ENCODE measurements at places on chromosomes 13 and 19.
A peak's percentile ranks its signal among the peaks of the same experiment; 100 is the strongest.

DNA sequence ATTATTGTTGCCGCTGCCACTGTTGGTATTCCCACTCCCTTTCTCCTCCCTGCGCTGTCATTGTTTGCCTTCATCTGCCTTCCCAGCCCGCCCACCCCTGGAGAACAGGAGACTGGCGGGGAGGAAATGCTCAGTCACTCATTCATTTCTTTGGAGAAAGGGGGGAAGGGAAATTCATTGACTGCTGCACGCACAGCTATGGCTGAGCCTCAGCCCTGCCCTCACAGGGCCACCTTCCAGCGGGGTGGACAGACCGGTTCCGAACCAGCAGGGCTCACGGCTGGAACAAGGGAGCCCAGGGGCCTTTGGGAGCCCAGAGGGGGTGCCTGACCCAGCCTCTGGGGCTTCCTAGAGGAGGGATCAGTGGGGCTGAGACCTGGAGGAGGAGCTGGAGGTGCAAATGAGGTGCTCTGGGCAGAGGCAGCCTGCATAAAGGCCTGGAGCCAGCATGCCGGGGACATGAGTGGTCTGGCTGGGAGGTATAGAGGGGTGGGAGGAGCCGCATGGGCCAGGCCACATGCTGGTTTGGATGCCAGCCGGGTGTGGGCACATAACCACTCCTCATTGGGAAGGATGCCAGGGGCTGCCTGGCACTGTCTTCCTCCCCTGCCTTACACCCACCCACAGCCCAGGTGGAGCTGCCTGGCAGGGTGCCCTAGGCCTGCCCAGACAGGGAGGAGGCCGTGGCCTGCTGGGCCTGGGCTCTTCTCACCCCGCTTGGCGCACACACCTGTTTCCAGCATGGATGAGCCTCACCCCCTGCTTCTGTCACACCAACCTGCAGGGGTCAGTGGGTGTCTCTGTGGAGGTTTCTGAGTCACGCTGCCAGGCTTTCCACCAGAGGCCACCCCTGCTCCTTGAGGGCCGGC lies 26.8 kb downstream of the PPP5C start:
- DNase-seq, result peak; percentile 96

- no peak for DNase-seq
Measured at GRCh38 chr13:21065686-21066085, 4.3 kb upstream of the LATS2 start.

- peak; percentile 13 for DNase-seq
Measured at GRCh38 chr13:38819053-38819452, 132.2 kb downstream of the FREM2 start.

DNA sequence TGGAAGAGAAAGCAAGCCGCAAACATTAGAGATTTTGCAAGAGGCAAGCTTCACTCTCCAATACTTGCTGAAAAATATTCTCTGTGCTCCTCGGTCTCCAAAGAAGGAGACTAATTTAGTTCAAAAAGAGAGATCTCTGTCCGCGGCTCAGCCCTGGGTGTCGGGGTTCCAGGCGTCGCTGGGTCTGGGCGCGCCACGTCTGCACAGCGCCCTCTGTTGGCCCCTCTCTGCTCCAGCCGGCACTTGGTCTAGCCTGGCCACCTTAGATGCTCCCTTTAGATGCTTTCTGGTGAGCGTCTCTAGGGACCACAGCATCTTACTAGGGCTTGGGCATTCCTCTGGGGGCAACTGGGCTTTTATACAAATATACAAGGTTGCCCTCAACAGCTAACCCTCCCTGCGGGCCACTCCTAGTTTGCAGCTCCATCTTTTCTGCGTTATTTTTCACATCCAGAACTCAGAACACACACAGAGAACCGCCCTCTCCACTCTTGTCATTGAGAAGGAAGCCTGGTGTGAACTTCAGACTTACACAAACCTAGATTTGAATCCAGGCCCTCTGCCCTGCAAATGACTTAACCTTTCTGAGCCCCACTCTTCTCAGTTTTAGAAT lies 78.3 kb downstream of the CYSLTR2 start:
- DNase-seq, result no peak

DNA sequence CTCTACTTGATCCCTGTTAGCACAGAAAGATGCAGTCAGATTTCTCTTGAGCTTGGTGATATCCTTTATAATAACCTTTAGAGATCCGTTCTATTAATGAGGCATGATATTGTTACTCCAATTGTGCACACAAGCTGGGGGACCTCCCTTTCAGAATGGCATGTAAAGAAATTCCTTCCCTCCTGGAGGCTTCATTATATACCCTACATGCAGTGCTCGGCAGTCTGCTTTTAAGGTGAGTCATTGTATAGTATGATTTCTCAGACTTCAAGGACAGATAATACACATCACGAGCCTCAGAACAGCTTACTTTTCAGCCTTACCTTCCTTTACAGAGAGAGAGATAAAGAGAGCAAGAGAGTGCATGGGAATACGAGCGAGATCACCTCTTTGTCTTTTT lies 261.3 kb downstream of the ATP8A2 start:
- no peak for DNase-seq

DNA sequence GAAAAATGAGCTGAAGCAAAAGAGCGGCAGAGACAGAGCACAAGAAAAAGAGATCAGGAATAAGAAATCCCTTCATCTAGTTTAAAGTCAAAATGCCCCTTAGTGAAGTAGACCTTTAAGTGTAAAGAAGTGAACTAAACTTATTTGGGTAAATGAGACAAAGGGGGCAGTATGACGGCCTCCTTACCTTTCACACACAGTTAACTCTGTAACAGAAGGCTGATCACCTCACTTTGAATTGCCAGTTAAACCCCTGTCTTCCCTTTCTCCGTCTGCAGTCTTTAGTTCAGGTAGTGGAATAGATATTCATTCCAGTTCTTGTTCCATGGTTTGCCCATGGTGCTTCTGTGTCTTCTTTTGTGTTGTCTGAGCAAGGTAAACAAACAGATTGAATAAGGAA lies 1029.8 kb downstream of the DIAPH3 start:
- no peak for DNase-seq

- no peak for DNase-seq
Measured at GRCh38 chr19:18626906-18627305, 9.9 kb upstream of the KLHL26 start.

DNA sequence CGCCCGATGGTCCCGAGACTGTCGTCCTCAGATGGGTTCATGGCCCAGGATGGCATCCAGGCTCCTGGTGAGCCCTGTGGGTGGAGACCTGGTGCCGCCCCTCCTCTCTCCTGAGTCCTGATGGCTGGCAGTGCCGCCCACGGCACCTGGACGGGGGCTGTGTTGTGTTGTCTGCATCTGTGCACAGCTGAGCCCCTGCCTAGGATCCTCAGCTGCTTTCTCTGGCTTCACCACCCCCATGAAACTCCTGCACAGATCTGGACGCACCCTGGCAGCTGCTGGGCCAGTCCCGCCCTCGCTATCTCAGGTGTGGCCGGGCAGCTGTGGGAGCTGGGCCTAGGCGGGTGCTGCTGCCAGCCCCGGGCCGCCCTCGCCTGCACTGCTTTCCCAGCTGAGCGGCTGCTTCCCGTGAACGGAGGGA lies 27.7 kb downstream of the MCF2L start:
- DNase-seq, result no peak

All from NCI-H1417 (cell line).